Lung microvascular endothelial cell (primary cell): ENCODE measurements at places on chromosomes 4 and X. TPM values are rescaled to one million over a fixed set of nuclear protein-coding genes. Genes with fewer than 3 reads are reported as not detected.

Gene DSPP
- total RNA-seq: not detected in 2 replicates

Gene CCDC158
- total RNA-seq: not detected in 2 replicates

Gene BEND4
- total RNA-seq: under 0.01 and 0.20 TPM in 2 replicates

Gene CFAP99
- not detected in 2 replicates for total RNA-seq

Gene PWWP3B
- total RNA-seq: under 0.01 TPM in 1 of 2 replicates, not detected in the other

Gene EPHA5
- under 0.01 TPM in 1 of 2 replicates, not detected in the other for total RNA-seq

Gene SHROOM3
- under 0.01 TPM in 2 replicates for total RNA-seq

Gene NDP
- total RNA-seq: under 0.01 TPM in 1 of 2 replicates, not detected in the other

Gene CXCL10
- total RNA-seq: 0.20 and 0.22 TPM in 2 replicates

Gene RBM46
- total RNA-seq: 0.22 TPM in 1 of 2 replicates, not detected in the other

Gene ATP1B4
- not detected in 2 replicates for total RNA-seq

Gene HTN3
- not detected in 2 replicates for total RNA-seq

Gene UGT2A3
- not detected in 2 replicates for total RNA-seq

Gene RBMXL3
- not detected in 2 replicates for total RNA-seq

Gene NKX6-1
- not detected in 2 replicates for total RNA-seq

Gene GPRASP1
- 0.65 and 1.4 TPM in 2 replicates for total RNA-seq

Gene TMEM31
- 0.22 TPM in 1 of 2 replicates, not detected in the other for total RNA-seq

Gene TNIP3
- 0.20 and 0.22 TPM in 2 replicates for total RNA-seq

Gene SPOCK3
- under 0.01 TPM in 1 of 2 replicates, not detected in the other for total RNA-seq

Gene UGT2B10
- total RNA-seq: not detected in 2 replicates

Gene CYTL1
- total RNA-seq: 4.6 and 17.0 TPM in 2 replicates

Gene EMCN
- 34.1 and 41.8 TPM in 2 replicates for total RNA-seq

Gene SCRG1
- total RNA-seq: not detected in 2 replicates

Gene MAGEA10
- total RNA-seq: not detected in 2 replicates

Gene REST
- 22.7 and 25.0 TPM in 2 replicates for total RNA-seq

Gene DDIT4L
- total RNA-seq: 2.6 and 3.7 TPM in 2 replicates

Gene HMX1
- total RNA-seq: not detected in 2 replicates

Gene ZNF732
- total RNA-seq: 0.40 and 0.44 TPM in 2 replicates

Gene FRMD7
- not detected in 2 replicates for total RNA-seq

Gene CLTRN
- total RNA-seq: under 0.01 TPM in 1 of 2 replicates, not detected in the other
